Suprapubic skin (tissue), 4 donors: ENCODE measurements at places on chromosomes 12 and 14. TPM values are rescaled to one million over a fixed set of nuclear protein-coding genes. Genes with fewer than 3 reads are reported as not detected.

GRCh38 chr12:87157791-87158190 lies 871.4 kb downstream of the C12orf50 start:
- no peak for DNase-seq

DNA sequence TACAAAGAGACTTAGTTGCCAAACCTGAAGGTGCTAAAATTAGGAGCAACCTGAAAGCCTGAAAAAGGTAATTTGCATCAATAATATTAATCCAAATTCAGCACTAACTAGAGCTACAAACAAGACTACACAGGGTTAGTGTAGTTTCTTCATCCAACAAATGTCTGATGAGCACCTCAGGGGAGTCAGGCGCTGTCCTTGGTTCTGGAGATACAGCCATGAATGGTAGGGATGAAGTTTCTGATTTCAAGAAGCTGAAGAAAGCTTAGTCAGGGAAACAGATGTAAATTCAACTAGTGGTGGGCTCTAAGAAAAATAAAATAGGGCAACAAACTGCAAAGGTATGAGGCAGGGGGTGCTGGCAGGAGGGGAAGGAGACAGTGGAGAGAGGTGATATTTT lies 266.3 kb downstream of the GLT1D1 start:
- DNase-seq: no peak

DNA sequence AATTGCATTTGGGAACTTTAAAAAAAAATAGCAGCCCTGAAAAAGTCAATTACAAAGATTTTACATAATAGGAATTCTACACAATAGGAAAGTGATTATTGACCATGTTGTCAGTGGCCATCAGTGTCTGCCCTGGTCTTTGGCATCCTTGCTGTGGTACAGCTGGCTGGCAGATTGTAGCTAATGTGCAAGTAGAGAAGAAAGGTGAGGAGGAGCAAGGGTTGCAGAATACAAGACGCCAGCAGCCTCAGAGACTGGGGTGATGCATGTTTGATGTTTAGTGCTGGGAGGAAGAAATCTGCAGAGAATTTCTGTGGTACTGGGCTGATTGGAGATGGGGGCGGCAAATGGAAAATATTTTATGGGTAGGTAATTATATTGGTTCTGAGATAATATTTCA lies 322.9 kb downstream of the TMEM117 start:
- no peak for DNase-seq

- DNase-seq: no peak
Observed at GRCh38 chr14:24443053-24443665, 583 bp upstream of the SDR39U1 start.

DNA sequence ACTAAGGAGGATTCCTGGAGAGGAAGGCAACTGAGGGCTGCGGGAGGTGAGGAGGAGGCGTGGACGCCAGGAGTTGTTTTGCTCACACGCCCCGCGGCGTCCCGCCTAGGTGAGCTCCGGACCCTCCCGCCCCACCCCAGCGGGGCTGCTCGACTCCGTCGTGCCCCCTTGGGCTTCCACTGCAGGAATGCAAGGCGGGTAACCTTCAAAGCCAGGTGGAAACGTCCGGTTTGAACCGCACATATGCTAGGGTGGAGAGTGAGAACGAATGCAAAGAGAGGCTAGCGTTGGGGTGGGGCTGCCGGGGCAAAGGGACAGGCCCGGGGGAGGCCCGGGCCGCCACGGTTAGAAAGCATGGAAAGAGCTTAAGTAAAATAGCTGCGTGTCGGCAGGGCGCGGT lies 5.4 kb upstream of the DPPA3 start:
- no peak for DNase-seq

GRCh38 chr14:102264775-102265174 lies 40.2 kb downstream of the MOK start:
- no peak for DNase-seq

GRCh38 chr12:6200256-6201212 lies at the start of gene CD9:
Gene CD9, plus strand, starts transcription at chr12:6200400. Its CDS starts 100 bp downstream, at chr12:6200500.
- DNase-seq: no peak

GPR162 gene
- 1.4 TPM for total RNA-seq

MAP1LC3B2 gene
- total RNA-seq: 5.6 TPM

AMHR2 gene
- total RNA-seq: not detected
